ENCODE measurements at places on chromosomes 11 and 22.

DNA sequence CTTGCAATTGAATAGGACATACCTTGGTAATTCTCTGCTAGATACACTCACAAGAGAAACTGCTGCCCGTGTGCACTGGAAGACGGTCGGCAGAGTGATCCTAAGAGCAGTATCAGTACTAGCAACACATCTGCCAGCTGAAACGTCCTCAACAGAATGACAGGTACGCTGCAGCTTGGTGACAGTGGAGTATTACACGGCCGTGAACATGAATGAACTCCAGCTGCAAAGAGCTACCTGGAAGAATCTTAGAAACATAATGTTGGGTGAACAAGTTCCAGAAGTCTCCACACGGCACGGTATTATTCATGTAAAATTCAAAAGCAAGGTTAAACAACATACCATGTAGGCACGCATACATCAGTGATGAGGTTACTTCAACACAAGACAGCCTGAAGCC is 44.4 kb downstream of the TPCN2 start:
- no peak for DNase-seq

DNA sequence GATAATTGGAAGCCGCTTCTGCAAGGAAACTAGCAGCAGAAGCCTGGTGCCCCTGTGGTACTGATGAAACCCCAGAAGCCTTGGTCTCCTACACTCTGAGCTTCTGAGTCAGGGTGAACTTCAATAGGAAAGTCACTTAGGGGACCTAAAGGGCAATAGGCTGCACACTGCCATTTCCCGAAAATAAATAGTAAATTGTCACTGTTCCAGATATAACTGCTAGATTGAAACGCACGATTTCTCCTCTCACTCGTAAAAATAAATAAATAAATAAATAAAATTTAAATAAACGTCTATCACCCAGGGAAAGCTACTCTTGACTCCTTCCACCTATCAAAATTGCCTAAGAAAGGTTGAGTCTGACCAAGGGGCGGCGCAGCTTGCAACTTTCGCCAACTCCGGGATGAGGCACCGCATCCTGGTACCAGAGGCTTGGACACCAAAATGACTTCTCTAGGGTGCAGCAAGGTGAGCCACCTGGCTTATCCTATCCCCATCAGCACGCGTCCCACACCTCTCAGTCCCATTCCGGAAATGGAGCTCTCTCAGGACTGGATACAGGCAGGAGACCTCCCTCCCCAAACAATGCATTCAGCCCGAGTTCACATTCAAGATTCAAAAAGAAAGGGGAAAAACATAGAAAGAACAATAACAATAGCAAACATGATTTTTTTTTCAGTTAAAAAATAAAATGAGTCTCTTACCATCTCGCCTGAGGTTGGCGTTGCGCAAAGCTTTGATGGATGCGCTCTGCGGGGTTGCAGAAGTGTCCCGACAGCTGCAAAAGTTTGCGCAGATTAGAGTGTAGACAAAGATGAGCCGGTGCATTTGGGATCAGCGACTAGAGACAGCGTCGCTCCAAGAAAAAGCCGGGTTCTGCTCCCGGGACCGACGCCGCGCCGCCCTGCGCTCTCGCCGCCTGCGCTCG is 583 bp downstream of the PDGFD start:
- DNase-seq: no peak

GRCh38 chr22:20863366-20863765 is 4.6 kb downstream of the SNAP29 start:
- DNase-seq: no peak

- no peak for DNase-seq
These were observed 33.2 kb downstream of the PPP2R1B start for GRCh38 chr11:111733016-111733415.

GRCh38 chr22:33864723-33865130 is 55.5 kb downstream of the LARGE1 start:
- no peak for DNase-seq

DNA sequence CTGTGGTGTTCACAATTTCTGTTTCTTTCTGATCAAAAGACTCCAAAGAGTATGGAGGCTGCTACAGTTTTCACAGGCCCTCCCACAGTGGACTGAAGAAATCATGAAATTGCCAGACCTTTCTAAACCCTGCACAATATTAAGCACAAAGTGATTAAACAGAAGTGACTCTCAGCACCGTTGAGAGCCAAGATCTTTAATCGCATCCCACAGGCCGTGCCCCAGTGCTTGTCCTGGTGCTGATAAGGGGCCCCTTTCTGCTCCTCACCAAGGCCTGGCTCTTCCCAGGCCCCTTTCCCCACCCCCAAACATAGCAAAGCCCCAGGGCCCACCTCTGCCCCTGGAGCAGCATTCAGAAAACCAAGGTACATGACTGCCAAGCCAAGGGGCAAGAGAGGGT is 57.4 kb upstream of the BMAL1 start:
- no peak for DNase-seq

- no peak for DNase-seq
These were observed 859 bp upstream of the BIRC3 start for GRCh38 chr11:102316346-102316904.

DNA sequence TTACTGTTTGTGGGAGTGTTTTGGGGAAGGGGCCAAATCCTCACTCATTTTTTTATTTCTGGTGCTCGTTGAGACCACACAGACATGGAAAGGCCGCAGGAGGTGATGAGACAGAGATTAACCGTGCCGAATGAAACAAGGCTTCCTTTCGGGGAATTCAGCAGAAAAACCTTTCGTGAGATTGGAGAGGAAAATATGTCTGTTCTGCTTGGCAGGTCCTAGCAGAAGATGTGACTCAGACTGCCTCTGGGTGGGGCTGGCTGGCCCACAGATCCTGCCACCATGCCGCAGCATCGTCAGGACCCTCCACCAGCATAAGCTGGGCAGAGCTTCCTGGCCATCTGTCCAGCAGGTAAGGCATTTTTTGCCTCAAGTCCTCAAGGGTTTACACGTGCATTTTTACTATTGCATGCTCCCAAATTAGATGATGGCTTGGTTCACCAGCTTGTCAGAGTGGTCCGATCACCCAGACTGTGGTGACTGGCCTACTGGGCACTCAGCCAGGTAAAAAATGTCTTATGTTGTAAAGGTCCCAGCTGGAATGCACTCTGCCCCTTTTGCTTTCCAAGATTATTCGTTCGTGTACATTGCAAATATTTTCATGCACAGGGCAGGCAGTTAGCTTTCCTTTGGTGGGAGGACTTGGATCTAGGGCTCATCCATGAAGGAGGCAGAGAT is 1.5 kb downstream of the DDB2 start:
- DNase-seq: no peak

GRCh38 chr22:26238596-26238995 is 69.3 kb downstream of the SEZ6L start:
- no peak for DNase-seq

Data from Caco-2 (cell line).